ENCODE measurements at places on chromosomes 1 and 21.

GRCh38 chr1:119226913-119227312 lies 86.5 kb upstream of the WARS2 start:
- no peak for DNase-seq

DNA sequence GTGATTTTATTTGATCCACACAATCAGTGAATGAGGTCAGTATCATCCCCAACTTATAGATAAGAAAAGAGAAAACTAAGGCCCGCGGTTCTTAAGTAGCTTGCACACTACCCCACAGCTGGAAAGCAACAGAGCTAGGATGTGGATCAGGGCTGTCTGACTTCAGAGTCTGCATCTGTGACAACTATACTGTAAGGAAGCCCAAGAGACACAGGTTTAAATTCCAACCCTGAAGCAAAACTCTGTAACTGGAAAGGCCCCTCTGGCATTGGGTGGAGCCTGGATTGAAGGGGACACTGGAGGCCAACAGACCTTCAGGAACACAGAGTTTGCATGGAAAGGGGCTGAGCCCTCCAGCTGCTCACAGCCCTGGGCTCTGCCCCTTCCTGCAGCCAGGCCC lies 40.2 kb downstream of the LGR6 start:
- no peak for DNase-seq

- DNase-seq: no peak
Measured at GRCh38 chr1:33133478-33134105, 48.3 kb downstream of the TRIM62 start.

DNA sequence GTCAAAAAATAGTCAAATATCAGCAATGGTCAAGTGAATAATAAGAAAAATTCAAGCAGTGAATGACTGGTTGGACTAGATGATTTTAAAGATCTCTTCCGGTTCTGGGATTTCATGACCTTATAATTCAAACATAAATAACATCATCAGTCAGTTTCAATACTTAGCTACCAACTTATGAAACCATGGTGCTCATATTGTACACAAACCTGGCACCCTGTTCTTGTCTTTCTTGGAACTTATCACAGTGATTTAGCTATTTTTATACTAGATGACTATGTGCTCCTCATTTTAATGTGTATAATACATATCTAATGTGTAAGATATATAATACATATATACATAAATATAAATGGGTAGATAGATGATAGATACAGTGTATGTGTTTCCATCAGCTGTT lies 156.9 kb downstream of the CLEC20A start:
- DNase-seq: no peak

DNA sequence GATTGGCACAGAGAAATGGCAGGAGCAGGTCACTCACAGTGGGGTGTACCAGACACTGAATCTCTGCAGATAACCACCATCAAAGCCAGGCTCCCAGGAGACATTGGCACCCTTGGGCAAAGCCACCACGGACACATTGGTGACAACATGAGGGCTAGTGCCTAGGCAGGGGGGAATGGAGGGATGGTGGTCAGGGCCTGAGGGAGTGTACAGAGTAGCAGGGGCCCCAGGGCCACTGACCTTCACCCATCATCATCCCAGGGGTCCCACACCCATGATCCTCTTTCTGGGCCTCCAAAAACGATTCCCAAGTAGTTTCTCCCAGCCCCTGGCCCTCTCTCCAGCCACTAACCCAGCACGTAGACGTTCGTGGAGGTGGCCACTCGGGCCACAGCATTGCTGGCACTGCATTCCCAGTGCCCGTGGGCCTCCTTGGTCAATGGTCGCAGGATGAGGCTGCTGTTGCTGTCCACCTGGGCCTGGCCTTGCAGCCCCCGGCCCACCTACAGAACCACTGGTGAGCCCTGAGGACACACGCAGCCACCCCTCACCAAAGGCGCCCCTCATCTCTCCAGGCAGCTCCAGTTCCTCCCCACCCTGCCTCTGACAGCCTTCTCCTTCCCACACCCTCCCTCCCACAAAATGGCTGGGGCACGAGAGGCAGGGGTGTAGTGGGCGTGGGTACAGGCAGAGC lies 5.9 kb upstream of the TAGLN2 start:
- no peak for DNase-seq

- DNase-seq: no peak
Measured at GRCh38 chr1:57336793-57337192, 87.1 kb downstream of the DAB1 start.

GRCh38 chr1:186915555-186915954 lies 86.8 kb downstream of the PLA2G4A start:
- DNase-seq: no peak
